SHP77 treated with DMSO at 0.1 percent for 48 hours (cell line): ENCODE measurements at places on chromosomes 2 and 18.
A peak's percentile ranks its signal among the peaks of the same experiment; 100 is the strongest.

DNA sequence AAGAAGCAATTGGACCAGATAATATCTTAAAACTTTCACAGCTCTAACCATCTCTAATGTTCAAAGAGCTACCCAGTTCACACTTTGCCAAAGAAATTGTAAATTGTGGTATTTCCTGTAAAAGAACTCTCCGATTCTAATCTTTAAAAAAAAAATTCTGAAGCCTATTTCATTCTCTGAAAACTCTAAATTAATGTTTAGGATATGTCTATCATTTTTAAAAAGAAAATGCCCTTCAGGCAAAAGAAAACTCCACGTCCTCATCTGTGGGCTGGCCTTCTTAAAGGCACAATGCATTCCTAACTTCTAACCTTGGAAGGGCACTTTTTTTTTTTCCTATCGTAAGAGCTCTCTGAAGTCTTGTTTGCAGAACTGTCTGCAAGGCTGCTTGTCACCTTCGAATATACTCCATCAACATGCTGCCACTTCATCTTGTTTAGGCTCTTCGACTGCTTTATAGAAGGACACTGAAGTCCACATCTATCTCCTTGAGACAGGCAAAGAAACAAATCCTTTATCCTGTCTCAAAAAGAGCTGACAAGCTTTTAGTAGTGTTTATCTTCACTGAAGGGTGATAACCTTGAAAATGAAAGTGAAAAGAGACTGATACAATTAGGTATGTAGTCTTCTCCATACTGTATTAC lies 124.3 kb upstream of the SLC39A10 start:
- DNase-seq = no peak

GRCh38 chr2:44623622-44624351 lies 262.0 kb downstream of the CAMKMT start:
- DNase-seq = no peak

DNA sequence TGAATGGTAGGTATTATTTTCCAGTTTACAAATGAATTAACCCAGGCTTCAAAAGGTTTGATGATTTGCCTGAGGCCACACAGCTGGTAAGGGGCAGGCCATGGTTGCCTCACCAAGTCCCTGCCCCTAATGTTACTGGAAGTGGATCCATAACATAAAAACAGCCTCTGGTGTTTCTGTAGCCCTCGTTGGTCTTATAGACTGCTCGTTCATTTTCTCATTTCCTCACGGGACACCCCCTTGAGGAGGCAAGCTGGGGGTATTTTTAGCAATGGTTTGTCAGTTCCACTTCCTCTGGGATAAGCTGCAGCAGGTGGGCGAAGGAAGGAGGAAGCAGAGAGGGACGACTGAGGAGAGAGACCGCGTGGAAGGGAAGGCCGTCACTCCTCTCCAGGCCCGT lies 32.9 kb upstream of the NDUFV2 start:
- no peak for DNase-seq

GRCh38 chr2:101704046-101704466 lies 6.5 kb downstream of the MAP4K4 start:
- no peak for DNase-seq

GRCh38 chr2:217086718-217087117 lies 226.9 kb upstream of the TNP1 start:
- no peak for DNase-seq

DNA sequence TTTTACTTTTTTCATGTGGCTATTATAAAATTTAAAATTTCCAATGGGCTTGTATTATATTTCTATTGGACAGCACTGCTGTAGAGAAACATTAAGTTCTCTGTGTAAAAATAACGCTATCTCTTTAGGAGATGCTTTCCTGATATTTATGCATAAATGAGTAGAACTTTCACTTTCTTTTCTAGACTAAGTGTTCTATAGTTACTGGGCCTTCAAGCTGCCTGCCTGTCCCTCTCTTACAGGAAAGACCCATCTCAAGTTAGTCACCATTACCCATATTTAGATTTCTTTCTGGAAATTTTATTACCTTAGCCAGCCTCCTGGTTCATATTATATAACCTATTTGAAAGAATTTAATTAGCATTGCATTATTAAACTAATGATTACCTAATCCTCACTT lies 4.8 kb downstream of the ITGA4 start:
- DNase-seq = no peak

- DNase-seq = no peak
Measured at GRCh38 chr2:25400169-25400568, 58.4 kb upstream of the DNMT3A start.

GRCh38 chr2:196247976-196248280 lies 76.5 kb upstream of the STK17B start:
- DNase-seq = no peak

DNA sequence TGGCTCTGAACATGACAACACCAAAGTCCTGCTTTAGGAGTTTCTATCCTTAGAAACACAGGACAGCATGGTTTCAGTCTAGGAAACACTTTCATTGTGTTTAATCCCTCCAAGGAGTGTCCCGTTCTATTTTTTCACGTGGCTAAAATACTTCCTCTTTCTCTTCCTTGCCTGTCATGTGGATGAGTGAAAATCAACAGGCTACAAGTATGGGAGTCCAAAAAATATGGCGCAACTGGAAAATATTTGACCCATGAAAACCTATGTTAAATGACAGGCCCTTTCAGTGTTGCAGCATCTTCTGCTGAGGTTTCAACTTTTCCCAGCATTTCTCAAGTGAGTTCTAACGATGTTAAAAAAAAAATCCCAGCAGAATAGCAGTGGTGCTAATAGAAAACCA lies 146.3 kb downstream of the LAMA3 start:
- DNase-seq = no peak

DNA sequence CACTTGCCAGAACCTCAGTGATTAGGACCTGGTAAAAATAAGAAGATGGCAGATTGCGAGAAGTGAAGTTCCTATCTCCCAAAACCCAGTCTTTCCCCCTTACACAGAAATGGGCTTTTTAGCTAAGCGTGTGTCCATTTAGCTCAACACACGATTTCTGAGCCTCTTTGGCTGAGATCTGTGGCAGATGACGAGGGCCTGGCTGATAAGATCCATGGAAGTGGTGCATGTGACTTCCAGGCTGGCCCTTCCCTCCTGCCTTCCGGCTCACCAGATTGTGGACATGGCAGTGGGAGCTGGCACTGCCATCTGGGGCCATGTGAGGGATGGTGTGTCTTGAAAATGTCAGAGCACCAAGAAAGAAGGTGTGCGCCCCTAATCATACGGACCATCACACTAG lies 41.0 kb upstream of the ZFP36L2 start:
- DNase-seq = no peak

GRCh38 chr18:59056706-59057492 lies 82.8 kb upstream of the SEC11C start:
- peak; percentile 28 for DNase-seq

- DNase-seq = no peak
Measured at GRCh38 chr2:29382486-29382885, 267.3 kb downstream of the CLIP4 start.

GRCh38 chr2:167950571-167950970 lies 296.8 kb downstream of the STK39 start:
- DNase-seq = no peak

DNA sequence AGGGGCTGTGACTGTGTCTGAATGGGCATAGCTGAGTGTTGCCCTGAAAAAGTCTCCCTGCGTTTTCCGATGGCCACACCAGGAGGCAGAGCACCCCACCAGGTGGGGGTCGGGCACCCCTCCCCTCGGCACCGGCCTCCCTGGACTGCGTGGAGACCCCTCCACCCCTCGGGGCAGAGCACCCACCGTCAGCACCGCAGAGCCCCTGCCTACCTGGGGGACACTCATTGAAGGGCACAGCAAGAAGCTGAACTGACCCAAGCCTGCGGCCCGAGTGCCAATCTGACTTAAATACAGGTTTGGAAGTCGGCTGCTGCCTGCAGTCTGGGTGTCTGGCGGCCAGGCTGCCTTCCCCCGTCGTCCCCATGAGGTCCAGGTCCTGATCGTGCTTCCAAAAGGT lies 69.9 kb downstream of the KCNG2 start:
- DNase-seq = no peak

GRCh38 chr18:47883771-47884413 lies 46.6 kb downstream of the SMAD2 start:
- no peak for DNase-seq
